CD4-positive, alpha-beta T cell treated with Interleukin-12 subunit alpha and Interleukin-12 subunit beta, for 1 hour (primary cell): ENCODE measurements at places on chromosomes 7 and 10.

GRCh38 chr7:117193564-117193963, 129.3 kb downstream of the WNT2 start:
- no peak for DNase-seq

GRCh38 chr10:13915710-13916109, 328.9 kb downstream of the PRPF18 start:
- DNase-seq = no peak

GRCh38 chr7:138245682-138246081, 169.4 kb downstream of the AKR1D1 start:
- DNase-seq = no peak

DNA sequence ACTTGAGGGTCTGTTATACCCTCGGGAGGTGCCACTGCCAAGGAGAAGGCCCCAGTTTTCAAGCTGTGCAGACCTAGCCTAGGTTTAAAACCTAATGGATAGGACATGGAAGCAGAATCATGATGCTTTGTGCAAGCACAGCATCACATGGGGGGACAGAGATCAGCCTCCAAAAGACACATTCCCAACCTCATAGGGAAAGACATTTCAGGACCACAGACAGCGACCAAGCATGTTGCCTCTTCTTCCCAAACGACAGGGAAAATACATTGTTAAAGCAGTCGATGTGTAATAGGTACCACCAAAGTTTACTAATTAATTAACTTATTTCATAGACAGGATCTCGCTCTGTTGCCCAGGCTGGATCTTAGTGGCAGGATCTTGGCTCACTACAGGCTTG, 573.9 kb downstream of the TCERG1L start:
- DNase-seq = no peak

DNA sequence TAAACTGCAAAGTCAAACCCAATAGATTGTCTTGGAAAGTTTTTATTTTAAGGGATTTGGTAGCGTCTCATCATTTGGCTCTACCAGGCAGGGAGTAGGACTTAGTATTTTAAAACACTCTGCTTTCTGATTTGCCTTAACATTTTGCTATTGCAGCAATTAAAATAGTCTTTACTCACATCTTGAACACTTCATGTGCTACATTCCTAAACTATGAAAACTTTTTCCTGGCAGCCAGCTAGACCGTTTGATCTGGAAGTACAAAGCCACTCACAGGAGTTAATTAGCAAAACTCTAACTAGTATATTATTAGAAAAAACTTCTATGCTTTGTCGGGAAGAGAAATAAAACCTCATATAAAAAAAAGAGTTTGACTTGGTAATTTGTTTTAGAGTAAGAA, 111.4 kb downstream of the TFPI2 start:
- DNase-seq = no peak

GRCh38 chr7:125390981-125391380, 461.4 kb upstream of the POT1 start:
- no peak for DNase-seq

- DNase-seq = no peak
Measured at GRCh38 chr10:81135851-81136250, 598.1 kb downstream of the SH2D4B start.

GRCh38 chr10:11104772-11105675, 87.4 kb downstream of the CELF2 start:
- peak; percentile 18 for DNase-seq

DNA sequence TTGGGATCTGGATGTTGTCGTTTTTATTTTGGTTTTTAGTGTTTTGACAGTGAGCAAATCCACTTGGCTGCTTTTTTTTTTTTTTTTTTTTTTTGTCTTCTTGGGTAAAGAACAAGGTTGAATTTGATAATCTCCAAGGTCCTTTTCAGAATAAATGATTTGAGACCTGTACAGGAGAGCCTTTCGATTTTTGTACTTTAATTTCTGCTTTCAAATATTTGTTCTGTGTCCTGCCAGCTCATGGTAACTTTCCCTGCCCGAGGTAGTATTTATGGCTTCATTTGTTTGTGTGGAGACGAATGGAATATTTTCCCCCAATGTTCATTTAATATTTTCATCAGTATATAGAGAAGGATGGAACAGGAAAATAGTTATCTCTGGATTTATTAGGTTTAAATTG, 19.9 kb downstream of the WAC start:
- no peak for DNase-seq

DNA sequence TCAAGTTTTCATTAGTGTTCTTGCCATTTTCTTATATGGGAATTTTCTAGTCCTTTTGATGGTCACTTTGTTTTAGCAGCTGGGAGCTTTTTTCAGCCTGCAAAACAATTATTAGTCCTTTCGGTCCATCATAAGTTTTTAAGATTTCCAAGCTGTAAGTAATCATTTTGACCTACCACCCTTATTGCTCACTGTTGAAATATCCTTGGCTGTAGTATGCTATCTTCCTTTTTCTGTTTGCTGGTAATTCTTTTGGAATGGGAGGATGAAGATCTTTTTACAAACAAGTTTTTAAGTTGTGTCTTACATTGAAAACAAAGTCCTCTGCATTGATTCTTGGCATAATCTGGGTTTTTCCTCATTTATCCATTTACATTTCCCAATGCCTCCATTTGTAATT, 24.0 kb downstream of the BZW2 start:
- no peak for DNase-seq

DNA sequence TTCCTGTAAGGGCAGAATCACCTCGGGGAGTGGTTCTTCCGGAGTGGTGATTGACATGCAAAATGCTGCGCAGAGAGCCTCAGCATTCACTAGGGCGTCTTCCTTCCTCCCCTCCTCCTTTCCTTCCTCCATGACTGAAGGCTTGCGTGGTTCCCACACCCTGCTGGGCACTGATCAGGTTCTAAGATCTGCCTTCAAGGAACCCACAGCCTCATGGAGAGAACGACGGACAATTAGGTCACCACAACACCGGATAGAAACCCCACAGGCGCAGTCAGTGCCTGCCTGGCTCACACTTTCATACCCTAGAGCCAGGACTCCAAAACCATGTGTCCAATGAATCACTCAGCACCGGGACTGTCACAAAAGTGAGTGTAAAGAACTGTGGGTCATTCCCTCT, 131.3 kb downstream of the DPP6 start:
- no peak for DNase-seq

DNA sequence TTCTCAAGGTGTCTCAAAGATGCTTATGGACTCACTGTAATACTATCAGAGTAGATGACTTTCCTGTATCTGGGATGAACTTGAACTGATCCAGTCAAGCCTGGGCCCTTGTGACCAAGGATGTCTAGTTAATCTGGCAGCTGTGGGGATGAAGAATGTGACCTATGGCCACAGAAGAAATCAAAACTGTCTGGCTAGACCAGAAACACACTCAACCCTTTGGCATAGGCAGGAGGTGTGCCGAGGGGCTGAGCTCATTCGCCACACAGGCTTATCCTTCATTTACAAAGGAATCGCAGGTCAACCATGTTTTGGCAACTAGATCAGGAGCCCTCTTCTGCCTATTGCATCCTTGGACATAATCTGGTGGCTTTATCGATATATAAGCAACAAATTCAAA, 110.6 kb downstream of the ATXN7L1 start:
- no peak for DNase-seq

- no peak for DNase-seq
Measured at GRCh38 chr7:98654524-98655272, 37.6 kb downstream of the NPTX2 start.

DNA sequence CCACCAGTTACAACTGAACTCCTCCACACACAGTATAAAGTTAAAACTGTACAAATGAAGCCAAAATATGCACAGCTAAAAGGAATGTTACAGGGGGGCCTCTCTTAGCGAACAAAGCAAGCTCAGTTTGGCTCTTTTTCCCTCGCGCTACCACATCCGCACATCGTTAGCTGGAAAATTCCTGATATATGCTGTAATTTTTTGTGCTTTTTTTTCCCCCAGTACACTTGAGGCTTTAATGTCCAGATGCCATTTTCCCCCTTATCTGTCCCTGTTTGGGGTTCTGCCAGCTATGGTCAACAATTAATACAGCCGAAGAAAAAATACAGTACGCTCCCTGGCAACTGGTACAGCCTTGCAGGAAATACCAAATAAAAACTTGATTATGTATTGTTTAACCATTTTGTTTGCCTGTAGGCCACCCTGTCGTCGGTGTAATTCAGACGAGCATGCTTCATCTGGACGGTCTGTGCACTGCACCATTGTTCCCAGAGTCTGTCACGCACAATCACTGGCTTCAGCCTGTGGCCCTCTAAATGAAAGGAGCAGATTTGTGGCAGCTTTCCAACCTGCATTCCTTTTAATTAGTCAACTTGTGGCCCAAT, 108.1 kb upstream of the FAM133B start:
- DNase-seq = no peak
